Hematopoietic multipotent progenitor cell (in vitro differentiated cells): ENCODE measurements at places on chromosomes 12 and 14. TPM values are rescaled to one million over a fixed set of nuclear protein-coding genes. Genes with fewer than 3 reads are reported as not detected.

DNA sequence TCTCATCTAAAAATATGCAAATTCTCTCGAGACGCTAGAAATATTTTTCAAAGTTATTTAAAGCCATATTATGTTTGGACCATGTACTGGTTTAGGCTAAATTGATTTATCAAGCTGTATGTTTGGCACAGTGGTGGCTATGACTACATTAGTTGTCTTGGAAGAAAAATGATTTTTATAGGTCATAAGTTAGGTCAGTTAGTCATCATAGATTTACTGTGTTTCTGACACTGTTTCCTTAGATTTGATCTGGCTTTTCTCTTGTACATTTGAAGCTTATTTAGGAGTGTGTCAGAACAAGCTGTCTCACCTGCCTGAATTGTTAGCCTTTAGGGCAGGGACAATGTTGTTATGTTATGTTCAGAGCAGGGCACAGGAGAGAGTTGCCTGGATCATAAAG lies 161.1 kb upstream of the FBXO33 start:
- DNase-seq, result no peak

DNA sequence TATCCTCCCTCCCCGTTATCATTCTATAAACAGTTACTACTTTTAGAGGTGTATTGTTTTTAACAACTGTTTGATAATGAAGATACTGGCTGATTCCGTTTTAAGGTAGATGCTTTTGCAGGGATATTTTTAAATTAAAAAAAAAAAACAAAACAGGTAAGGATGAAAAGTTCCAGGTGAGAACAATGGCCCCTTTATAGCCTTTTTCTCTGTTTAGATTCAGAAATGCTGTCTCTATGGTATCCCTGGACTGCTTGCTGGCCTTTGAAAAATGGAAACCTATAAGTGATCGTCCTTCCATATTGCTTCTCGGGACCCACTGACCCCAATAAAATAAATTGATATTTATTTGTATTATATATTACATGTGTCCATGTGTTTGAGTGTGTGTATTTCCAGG lies 23.2 kb upstream of the ANO6 start:
- DNase-seq, result no peak

DNA sequence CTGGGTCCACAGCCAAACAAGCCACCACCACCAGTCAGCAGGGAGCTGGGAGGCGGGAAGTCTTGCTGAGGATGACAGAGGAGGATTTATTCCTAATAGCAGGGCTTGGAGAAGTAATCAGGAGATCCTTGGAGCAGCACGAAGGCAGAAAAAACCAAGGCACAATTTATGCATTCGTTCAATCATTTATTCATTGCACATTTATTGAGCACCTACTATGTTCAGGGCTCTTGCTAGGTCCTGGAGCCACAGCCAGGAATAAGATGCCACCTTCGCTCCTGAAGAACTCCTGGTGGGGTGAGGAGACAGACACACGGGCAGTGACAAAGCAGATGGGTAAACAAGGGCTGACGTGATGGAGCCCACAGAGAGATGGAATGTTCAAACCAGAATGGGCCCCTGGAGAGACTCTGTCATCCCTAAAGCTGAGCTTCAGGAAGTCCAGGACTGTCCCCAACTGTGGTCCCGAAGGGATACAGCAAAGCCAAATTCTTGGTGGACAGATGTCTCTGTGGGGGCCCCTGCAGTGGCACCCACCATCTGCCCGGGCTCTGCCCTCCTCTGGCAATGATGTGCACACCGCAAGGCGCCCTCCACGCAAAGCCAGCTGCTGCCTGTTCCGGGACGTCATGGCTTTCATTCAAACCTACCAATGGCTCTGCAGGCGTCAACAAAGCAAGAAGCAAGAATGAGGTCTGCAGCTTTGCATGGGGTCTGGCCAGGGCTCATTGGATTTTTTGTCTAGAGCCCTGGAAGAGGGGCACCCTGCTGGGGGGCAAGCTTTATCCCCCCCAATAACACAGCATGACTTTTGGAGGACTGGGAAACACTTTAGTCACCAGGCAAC lies 3.0 kb upstream of the TESC start:
- no peak for DNase-seq

DNA sequence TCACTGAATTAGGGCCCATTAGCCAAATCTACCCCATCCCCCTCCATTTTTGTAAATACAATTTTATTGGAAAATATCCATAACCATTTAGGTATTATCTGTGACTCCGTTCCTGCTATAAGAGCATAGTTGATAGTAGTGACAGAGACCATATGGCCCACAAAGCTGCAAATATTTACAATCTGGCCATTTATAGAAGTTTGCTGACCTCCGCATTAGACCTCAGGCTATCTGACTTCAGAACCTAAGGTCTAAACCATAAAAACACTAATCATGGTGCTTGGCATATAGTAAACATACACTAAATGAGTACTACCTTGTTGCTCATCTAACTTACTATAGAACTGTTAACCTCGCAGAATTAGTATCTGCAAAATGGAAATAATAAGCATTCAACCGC lies 124.8 kb downstream of the NPAS3 start:
- DNase-seq, result no peak

DNA sequence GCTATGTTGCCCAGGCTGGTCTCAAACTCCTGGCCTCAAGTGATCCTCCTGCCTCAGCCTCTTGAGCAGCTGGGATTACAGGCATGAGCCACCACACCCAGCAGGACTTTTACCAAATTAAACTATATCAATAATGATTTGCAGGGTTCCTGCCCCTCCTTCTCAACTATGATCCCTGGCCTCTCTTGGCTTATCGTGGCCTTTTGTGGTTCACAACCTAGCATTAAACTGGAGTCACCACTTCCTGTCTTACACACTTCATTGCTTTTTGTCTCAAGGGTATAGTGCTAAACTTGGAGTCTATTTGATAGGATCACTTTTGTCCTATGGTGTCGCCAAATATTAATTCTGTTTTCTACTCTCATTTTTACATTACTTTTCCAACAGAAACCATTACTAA lies 64.5 kb downstream of the SEC23A start:
- DNase-seq, result no peak

- no peak for DNase-seq
Measured at GRCh38 chr12:31456562-31456961, 130.6 kb upstream of the SINHCAF start.

DNA sequence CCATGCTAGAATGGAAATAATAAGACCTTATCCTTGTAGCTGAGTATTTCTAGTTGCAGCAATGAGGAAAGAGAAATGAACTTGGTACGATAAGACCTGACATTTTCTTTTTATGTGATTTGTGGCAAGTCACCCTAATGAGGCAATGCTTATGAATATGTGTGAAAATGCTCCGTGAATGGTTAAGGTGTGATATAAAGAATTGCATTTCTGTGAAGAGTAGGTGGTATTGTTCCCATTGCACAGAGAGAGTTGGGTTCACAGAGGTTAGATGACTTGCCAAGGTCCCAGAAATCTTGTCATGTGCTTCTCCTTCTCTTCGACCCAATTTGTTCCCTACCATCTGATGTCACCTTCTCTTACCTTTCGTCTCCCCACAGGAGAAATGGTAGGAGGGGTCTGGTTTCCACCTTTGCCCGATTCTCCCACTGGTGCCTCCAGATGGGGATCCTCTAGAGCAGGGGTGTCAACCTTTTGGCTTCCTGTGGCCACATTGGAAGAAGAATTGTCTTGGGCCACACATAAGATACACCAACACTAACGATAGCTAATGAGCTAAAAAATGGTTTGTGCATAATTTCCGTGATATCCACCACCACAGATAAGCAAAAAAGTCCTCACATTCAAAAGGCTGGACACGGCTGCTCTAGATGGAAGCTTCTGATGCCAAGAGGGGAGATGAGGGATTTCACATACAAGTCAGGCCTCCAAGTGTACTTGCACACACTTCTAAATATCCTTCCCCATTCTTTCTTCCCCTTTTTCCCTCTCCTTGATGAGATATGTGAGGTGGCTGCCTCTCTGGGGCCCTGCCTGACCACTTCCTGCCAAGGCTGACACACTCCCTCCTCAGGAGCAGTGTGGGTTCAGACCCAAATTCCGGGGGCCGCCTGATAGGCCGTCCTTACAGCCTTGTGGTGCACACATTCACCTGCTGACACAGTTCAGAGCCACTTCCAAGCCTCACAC lies 96.1 kb downstream of the PLXNC1 start:
- peak; percentile 92 for DNase-seq

- DNase-seq, result no peak
Measured at GRCh38 chr12:79547044-79547734, 143.6 kb downstream of the PAWR start.

- DNase-seq, result no peak
Measured at GRCh38 chr12:25615119-25615518, 62.0 kb upstream of the LMNTD1 start.

Gene PPP1R12A
- 36.4 TPM for total RNA-seq

Gene KRT83
- not detected for total RNA-seq

Gene KSR2
- under 0.01 TPM for total RNA-seq

Gene GUCY2C
- total RNA-seq, result not detected

Gene MYO1H
- not detected for total RNA-seq

Gene CLECL1
- 0.27 TPM for total RNA-seq
